T-helper 2 cell (primary cell): ENCODE measurements at places on chromosomes 7 and 10.

DNA sequence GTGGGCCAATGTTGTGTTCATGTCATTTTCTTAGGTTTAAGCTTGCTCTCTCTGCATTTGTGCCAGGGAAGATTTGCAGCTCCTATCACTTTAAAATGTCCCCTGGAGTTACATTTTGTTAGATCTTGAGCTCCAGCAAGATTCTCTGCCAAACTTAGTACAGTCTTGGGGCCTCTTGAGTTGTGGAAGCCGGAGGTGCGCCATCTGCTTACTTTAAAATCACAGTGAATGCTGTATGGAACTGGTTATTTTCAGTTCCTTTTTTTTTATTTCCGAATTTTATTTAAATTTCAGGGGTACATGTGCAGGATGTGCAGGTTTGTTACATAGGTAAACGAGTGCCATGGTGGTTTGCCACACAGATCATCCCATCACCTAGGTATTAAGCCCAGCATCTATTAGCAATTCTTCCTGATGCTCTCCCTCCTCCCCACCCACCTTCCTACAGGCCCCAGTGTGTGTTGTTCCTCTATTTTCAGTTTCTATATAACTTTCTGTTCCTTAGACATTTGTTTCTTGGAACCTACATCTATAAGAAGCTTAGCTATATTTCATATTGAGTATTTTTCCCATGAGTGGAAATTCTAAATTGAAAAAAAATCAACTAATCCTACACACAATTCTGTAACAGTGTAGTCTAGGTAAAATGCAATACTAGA, 114.4 kb upstream of the CREB5 start:
- DNase-seq, result no peak

DNA sequence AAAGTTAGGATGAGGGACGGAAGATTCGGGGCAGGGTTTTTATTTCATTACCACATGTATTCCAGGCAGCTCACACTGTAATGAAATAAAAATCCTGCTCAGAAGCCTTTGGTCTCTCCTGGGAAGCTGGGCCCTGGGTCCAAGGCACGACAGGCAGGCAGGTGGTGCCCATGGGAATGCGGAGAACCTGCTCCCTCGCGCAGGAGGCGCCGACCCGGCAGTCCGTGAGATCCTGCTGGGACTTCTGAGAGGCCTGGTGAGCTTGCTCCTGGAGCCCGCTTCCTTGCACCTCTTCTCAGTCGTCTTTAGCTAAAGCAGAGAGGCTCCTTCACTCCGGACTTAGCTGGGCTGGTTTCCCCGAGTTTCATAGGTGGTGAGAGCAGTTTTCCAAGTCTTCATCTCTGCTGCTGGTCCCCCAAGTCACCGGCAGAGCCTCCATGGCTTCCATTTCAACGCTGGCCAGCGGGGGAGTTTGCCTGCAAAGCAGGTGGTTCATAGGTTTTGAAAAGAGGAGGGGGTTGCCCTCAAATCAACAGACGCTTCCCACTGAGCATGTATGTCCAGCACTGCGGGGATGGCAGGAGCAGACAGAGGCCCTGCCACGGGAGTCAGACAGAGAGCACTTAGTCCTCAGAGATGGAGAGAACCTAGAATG, 24.5 kb downstream of the IL15RA start:
- no peak for DNase-seq

- DNase-seq, result no peak
Observed at GRCh38 chr10:9043466-9043865, 989.0 kb downstream of the GATA3 start.

- DNase-seq, result no peak
Observed at GRCh38 chr10:29430101-29430500, 141.2 kb downstream of the LYZL1 start.

DNA sequence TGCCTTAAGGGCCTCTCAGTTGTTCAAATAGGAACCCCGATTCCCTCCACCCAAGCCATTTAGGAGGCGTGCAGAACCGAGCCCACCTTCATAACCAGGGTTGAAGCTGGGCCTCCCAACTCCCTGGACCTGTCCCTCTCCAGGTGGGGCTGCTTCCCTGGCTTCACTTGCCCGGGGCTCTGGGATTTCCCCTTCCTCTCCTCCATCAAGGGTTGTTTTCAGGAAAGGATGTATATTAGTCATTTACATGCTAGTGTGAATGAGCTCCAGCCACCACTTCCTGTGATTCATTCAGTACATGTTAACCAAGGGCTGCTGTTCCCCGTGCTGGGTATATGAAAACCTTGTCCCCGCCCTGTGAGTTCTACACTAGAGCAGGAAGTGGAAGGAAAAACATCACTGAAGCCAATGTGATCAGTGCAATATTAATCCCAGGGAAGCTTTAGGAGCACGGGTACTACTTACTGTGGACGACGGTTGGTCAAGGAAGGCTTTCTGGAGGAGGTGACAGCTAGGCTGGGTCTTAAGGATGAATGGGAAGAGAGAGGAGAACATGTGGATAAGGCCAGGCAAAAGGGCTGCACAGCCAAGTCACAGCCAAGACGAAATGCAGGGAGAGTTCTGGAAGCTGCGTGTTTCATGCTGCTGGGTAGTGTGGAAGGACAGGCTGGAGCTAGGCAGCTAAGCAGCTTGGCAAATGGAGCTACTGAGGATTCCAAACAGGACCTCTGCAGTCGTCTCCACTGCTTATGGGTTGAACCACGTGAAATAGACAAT, 150.1 kb upstream of the SHH start:
- DNase-seq, result peak; percentile 89

GRCh38 chr7:139691253-139691781, 86.5 kb downstream of the HIPK2 start:
- no peak for DNase-seq

GRCh38 chr7:79347351-79347750, 106.1 kb downstream of the MAGI2 start:
- DNase-seq, result no peak

- no peak for DNase-seq
Observed at GRCh38 chr7:49486974-49487829, 286.2 kb upstream of the VWC2 start.

- peak; percentile 92 for DNase-seq
Observed at GRCh38 chr10:5977471-5978229, at the start of gene IL15RA. IL15RA (minus strand) TSS chr10:5977543; CDS start chr10:5977492, 51 bp downstream.

DNA sequence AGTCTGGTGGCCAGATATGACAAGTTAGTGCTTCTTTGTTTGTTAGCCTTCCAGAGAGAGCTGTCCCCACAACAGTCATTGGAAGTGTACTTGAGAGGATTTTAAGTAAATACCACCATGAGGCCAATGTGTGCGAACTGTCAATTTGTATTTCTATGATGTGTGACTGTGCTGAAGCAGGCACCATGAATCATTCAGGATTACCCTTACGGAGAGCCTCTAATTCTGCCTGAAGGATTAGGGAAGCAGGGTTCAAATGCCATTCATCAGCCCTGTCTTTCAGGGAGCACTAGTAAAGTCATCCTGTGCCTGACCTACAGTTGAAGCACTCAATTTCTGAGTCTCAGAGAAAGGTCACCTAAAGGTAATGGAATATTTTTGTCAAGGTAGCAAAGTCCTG, 109.3 kb downstream of the GATA3 start:
- no peak for DNase-seq

DNA sequence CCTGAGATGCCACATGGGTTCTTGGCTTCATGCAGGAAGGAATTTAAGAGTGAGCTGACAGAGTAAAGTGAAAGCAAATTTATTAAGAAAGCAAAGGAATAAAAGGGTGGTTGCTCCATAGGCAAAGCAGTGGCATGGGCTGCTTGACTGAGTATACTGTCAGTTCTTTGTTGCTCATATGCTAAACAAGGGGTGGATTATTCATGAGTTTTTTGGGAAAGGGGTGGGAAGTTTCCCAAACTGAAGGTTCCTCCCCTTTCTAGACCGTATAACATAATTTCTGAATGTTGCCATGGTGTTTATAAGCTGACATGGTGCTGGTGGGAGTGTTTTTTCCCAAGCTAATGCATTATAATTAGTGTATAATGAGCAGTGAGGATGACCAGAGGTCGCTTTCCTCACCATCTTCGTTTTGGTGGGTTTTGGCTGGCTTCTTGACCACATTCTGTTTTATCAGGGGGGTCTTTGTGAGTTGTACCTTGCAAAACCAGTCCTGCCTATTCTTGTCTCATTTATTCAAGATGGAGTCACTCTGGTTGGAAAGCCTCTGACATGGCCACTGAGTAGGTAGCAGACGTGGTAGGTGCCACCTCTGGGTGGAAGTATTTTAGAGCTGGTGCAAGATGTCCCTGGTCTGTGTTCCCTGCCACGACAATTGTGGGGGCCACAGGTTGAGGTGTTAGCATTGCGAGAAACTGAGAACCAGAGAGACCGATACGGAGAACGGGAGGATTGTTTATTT, 107.5 kb upstream of the SDK1 start:
- no peak for DNase-seq

DNA sequence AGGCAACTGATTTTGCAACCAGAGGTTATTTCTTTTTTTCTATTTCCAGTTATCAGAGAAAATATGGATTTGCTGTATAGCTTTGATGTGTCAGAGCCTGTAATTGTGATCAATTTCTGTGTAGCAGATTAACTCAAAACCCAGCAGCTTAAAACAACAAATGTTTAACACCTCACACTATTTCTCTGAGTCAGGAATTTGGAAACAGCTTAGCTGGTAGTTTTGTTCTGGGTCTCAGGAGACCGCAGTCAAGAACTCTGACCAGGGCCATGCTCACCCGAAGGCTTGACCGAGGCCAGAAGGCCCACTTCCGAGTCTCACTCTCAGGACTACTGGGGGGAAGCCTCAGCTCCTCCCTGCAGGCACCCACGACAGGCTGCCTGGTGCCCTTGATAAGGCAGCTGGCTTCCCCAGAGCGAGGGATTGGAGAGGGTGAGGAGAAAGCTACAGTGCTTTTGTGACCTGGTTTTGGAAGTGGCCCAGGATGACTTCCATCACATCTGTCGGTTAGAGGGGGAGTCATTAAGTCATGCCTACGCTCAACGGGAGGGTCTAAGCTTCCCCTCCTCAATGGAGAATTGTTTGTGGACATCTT, 105.7 kb upstream of the SHH start:
- DNase-seq, result no peak

GRCh38 chr7:99124236-99124635, 19.7 kb downstream of the SMURF1 start:
- DNase-seq, result no peak

DNA sequence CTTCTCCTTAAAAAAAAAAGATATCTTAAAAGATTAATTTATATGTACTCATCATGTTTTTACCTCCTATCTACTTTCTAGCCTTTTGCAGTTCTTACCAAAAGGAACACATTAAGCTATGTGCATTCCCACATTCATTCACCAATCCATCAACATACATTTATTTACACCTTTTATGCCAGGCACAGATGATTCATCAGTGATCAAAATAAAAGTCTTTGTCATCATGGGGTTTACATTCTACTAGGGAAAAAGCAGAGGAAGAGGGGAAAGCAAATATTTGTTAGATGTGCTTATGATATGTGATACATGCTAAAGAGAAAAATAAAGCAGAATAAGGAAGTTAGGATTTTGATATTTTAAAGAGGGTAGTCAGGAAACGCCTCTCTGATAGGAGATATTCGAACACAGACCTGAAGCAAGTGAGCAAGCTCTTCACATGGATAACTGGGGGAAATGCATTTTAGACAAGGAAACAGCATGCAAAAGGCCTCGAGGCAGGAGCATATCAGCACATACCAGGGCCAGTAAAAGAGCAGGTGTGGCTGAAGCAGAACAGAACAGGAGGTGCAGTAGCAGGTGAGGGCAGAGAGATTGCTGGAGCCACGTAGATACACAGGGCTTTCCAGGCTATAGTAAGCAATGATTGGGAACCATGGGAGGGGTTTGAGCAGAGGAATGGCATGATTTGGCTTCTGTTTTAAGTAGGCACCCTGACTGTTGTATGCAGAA, 67.4 kb downstream of the REEP3 start:
- no peak for DNase-seq

GRCh38 chr7:26081638-26082037, 70.4 kb upstream of the NFE2L3 start:
- no peak for DNase-seq

DNA sequence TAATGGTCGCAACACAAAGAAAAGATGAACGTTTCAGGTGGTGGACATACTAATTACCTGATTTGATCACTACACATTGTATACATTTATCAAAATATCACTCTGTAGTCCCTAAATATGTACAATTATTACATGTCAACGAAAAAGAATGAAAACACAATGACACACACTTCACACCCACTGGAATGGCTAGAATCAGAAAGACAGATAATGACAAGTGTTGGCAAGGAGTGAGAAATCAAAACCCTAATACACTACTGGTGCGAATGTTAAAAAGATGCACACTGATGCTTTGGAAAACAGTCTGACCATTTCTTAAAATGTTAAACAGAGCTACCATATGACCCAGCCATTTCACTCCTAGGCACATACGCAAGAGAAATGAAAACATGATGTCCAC, 2.3 kb downstream of the COA1 start:
- no peak for DNase-seq

- DNase-seq, result peak; percentile 30
Observed at GRCh38 chr7:134710854-134711624, 64.4 kb downstream of the BPGM start.

GRCh38 chr7:27897001-27897400, 157.0 kb downstream of the TAX1BP1 start:
- DNase-seq, result no peak

DNA sequence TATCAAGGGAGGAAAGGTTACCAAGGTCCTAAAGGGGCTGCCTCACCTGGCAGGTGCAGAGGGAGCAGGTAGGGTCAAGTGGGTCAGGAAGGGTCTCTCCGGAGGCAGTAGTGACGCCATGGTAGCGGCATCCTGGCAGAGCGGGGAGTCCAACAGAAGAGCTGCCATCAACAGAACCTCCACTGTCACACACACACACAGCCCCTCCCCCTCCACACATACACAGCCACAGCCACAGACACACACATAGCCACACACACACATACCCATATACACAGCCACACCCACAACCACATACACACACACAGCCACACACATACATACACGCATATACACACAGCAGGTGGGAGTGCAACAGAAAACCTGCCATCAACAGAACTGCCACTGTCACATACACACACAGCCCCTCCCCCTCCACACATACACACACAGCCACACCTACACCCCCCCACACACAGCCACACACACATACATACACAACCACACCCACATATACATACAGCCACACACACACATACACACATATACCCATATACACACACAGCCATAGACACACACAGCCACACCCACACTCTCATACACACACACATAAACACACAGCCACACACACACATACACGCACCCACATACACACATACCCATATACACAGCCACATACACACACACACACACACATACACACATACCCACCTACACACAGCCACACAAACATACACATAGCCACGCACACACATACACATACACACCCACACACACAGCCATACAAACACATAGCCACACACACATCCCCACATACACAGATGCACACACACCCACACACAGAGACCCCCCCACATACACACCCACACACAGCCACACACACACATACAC, 23.1 kb downstream of the KCP start:
- DNase-seq, result peak; percentile 45

- no peak for DNase-seq
Observed at GRCh38 chr10:22339761-22340328, 5.5 kb upstream of the SPAG6 start.
